H7 (cell line): ENCODE measurements at places on chromosomes 7 and 10. TPM values are rescaled to one million over a fixed set of nuclear protein-coding genes. Genes with fewer than 3 reads are reported as not detected.
A peak's percentile ranks its signal among the peaks of the same experiment; 100 is the strongest.

The ELFN1 gene
- total RNA-seq = 16.0 and 19.9 TPM in 2 replicates

The GPR26 gene
- total RNA-seq = 0.03 and 0.07 TPM in 2 replicates

The HERC4 gene
- total RNA-seq = 16.2 and 27.8 TPM in 2 replicates

The FANK1 gene
- total RNA-seq = 2.5 and 4.1 TPM in 2 replicates

The ZNF488 gene
- total RNA-seq = 3.0 and 4.5 TPM in 2 replicates

DNA sequence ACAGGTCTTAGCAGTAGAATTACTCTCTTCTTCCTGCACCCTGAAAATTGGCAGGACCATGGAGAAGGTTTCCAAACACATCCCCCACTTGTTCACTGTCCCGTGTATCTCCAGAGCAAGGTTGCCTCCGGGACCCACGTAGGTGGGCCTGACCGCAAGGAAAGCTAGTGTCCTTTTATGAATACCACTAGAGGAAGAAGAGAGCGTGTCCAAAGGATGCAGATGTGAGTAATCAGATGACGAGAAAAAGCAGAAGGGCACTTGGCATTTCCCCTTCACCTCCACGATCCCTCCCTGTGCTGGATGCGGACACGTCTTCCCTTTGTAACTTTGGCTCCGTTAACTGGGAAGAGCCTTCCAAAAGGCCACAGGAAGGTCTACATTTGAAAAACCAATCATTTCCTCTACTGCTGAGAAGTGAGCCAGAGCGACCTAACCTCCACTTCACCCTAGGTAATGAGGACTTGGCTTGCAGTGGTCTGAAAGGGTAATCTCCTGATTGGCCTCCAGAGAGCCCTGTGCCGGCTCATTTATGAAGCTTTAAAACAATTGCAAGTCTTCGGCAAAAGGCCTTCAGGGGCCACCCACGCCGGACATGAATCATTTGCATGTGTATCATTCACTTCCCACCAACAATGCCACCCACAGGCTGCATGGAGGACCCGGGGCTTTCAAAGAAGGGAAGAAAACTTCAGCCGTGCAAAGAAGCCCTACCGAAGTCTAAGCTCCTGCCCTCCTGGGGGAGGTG is 55.4 kb downstream of the LYZL1 start:
- DNase-seq = peak; percentile 23

GRCh38 chr7:4842319-4843064 is 19.3 kb downstream of the PAPOLB start:
- no peak for DNase-seq

GRCh38 chr7:32479574-32480200 is 10.5 kb downstream of the LSM5 start:
- peak; percentile 59 for DNase-seq

DNA sequence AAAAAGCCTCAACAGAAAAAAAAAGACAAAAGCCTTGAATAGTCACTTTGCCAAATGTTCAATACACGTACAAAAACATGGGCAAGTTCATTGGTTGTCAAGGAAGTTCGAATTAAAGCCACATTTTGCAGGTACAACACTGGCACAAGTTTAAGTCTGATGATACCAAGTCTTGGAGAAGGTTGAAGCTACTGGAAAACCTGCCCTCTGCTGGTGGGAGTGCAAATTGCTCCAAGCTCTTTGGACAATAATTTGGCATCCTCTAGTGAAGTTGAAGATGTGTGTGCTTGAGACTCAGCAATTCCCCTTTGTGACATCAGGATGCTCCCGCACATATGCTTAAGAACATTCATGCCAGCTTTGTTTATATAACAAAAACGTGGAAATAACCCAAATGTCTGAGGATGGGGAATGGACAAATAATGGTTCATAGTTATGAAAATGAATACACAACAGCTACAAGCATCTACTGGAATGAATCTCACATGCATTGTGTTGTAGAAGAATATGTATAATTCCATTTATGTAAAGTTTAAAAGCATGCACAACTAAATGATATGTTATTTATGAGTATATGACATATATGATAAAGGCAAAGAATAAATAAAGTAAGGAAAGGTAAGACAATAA is 120.0 kb upstream of the PLPP4 start:
- DNase-seq = peak; percentile 17

DNA sequence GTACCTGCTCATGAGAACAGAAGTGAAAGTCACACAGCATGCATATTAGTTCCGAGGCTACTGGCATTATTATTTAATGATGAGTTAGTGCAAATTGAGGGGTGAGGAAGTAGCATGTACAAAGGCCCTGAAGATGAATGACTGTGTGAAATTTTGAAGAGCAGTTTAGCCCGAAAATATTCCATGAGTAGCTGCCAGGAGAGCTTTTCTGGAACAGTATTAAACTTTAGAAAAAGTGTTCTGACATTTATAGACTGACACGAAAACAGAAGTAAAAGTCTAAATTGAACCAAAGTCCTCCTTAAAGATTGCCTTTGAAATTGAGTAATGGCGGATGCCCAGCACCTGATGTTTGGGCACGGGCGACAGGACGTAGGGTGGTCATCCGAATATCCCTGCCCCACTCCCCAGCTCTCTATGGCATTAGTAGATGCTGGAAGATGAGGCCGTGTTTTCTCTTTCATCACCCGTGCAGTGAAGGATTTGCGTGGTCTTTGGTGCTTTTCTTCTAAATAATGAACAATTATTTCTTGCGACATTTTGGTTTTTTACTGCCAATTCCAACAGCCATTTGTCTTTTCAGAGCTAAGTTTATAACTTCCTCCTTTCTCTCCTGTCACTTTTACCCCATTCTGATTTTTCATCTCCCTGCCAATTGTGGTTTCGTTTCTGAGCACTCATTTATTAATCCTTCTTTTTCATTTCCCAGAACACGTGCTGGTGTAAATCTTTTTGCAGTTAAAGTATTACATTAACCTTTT is 192.6 kb downstream of the MGMT start:
- DNase-seq = no peak

- no peak for DNase-seq
Measured at GRCh38 chr7:153151766-153152165, 392.2 kb downstream of the ACTR3B start.

DNA sequence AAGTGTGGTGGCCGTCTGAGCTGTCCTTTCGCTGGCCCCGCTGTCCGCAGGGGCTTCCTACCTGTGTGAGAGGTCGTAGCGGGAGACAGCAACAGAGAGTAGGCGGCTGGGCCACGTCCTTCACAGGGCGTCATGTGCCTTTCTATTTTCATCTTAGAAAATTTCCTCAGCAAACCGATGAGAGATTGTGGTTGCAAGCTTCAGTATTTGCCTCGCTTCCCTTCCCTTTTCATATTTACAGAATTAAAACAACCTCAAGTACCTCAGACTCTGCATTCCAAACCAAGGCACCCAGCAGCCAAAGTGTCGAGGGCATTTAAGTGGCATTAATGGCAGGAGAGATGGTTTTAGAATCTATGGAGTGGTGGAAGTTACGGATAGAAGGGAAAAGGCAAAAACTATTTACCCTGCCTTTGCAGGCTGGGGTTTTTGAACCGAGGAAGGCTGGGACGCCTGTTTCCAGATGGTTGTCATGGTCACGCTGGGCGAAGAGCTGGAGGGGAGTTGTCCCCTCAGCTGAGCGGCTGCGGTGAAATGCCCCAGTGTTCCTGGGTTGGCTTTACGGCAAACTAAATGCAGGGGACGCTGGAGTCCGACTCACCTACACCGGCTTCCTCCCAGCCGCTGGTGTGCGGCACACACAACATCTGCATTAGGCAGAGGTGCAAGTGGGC is 41.9 kb downstream of the WIPI2 start:
- peak; percentile 23 for DNase-seq

GRCh38 chr7:21507627-21508343 is 35.1 kb upstream of the DNAH11 start:
- peak; percentile 33 for DNase-seq

GRCh38 chr10:102648889-102649796 is 4.9 kb downstream of the TRIM8 start:
- DNase-seq = peak; percentile 77

DNA sequence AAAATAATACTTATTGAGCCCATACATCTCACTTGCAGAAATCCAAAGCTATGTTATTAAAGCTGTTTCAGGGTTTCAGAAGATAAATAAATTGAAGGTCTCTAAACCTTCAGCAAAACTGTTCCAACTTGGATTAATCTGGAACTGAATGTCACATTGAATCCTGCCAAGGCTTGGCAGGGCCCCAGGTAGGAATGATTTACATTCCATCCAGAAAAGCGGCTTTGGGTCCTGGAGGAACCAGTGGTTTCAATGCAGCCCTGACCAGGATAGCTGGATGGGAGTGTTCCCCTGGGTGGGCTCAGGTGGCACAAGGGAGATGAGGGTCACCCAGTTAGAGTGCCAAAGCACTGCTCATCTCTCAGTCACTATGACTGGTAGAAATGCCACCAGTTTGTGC is 37.0 kb upstream of the TMEM72 start:
- no peak for DNase-seq

GRCh38 chr10:129570185-129570584 is 103.1 kb downstream of the MGMT start:
- DNase-seq = no peak

DNA sequence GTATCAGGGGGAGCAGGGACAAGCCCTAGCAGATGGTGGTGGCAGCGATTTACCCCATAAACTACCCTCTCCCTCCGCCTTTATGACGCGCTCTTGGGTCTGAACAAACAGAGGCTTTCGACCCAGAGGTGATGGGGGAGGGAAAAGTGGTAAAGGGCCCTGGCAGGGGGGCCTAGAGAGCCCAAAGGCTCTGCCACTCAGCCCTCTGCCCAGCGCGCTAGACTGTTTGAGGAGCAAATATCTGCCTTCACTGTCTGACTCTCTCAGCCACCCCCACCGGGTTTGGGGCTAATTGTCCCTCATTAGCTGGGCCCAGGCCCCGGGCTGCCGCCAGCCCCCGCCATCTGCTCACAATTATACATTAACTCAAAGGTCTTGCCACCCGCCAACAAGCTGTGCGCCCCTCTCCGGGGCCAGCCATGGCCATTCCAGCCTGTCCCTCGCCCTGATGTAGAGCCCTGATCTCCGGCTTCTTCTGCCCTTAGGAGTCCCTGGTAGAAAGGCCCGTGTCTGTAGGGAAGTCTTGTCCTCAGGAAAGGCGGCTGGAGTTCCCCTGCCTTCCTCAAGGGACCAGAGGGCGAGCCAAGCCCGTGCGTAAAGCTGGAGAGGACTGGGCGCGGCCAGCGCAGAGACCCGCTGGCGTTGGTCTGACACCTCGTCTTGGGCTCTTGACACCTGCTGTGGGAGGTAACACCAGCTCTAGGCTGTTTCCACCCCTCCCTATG is 1.9 kb upstream of the PAX4 start:
- DNase-seq = peak; percentile 87
